ENCODE measurements at places on chromosomes 13 and 19.

DNA sequence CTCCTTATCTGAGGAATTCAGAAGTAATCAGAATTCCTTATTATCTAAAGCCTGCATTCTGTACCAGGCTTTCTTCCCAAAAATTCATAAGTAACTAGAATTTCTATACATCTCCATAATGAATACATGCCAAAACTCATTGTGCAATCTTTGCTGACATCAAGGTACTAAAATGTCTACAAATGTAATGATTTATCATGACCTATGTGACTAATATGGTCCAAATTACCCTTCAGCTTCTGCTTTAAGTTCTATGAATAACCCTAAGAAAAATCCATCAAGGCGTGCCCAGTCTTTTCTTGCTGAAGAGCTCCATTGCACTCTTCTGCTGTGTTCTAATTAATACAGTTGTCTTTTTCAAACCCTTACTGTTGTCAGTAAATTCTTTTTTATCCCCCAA, 58.5 kb upstream of the SLITRK1 start:
- H3K27ac ChIP-seq = no peak overlapping the region
- no peaks in the 10 kb centered on the region for H3K36me3 ChIP-seq
- no peaks in the 10 kb centered on the region for H3K4me1 ChIP-seq
- no peak for DNase-seq
- H3K27me3 ChIP-seq = no peaks in the 10 kb centered on the region
- no peak overlapping the region for H3K4me3 ChIP-seq

GRCh38 chr13:91181892-91182291, 165.6 kb upstream of the MIR17HG start:
- no peaks in the 10 kb centered on the region for H3K27me3 ChIP-seq
- no peak for DNase-seq
- H3K36me3 ChIP-seq = peaks cover 2% of the 10 kb centered on the region
- H3K27ac ChIP-seq = peak overlapping the region; percentile 49

GRCh38 chr13:98675066-98675465, 77.4 kb downstream of the SLC15A1 start:
- no peak overlapping the region for H3K4me3 ChIP-seq
- no peaks in the 10 kb centered on the region for H3K4me1 ChIP-seq
- DNase-seq = no peak
- no peaks in the 10 kb centered on the region for H3K27me3 ChIP-seq
- no peaks in the 10 kb centered on the region for H3K36me3 ChIP-seq

- no peak for DNase-seq
- H3K36me3 ChIP-seq = peaks cover 21% of the 10 kb centered on the region
- H3K4me1 ChIP-seq = peaks cover 8% of the 10 kb centered on the region
- H3K27me3 ChIP-seq = no peaks in the 10 kb centered on the region
- peak overlapping the region; percentile 33 for H3K27ac ChIP-seq
Measured at GRCh38 chr19:49774969-49775368, 8.2 kb downstream of the AP2A1 start.

DNA sequence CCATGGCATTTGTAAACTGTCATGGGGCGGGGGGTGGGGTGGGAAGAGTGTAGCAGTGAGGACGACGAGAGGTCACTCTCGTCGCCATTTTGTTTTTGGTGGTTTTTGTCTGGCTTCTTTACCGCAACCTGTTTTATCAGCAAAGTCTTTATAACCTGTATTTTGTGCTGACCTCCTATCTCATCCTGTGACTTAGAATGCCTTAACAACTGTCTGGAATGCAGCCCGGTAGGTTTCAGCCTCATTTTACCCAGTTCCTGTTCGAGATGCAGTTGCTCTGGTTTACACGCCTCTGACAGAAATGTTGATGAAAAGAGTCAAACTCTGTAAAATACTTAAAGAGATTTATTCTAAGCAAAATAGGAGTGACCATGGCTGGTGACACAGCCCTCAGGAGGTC, 852.0 kb downstream of the DACH1 start:
- no peaks in the 10 kb centered on the region for H3K27me3 ChIP-seq
- peak overlapping the region; percentile 99 for H3K27ac ChIP-seq
- H3K4me3 ChIP-seq = no peak overlapping the region
- H3K36me3 ChIP-seq = no peaks in the 10 kb centered on the region
- peak; percentile 72 for DNase-seq

DNA sequence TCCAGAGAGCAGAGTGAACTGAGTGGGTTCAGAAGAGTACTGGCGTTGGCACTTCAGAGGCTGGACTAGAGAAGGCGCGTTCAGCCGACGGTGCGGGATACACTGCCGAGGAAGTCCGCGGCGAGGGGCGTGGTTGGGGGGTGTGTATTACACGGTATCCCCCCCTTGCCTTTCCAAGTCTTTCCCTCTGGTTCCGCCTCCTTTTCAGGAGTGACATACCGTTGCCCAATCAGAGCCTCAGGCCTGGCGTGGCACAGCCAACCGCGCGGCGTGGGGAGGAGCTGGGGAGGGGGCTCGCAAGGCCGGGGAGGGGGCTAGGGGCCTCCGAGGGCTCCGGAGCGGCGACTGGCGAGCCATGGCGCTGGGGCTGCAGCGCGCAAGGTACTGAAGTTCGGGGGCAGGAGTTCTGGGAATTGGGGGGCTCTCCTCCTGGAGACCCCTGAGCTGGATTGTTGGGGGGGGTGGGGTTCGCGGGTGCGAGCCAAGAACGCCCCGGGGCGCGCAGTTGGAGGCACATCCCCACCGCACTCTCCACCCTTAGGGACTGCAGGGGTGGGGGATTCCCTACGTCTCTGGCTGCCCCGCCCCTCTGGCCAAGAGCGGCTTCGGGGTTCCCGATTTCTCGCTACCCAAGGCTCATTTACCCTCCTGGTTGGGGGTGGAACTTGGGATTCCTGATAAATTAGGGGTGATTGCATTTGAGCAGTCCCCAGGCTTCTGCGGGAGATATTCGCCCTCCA, at the start of gene HIF3A:
Gene HIF3A (plus strand): TSS at position 321 of the 740 bp plus-strand sequence. CDS start 35 bp downstream, at position 356.
- peak within 1 kb of the TSS; percentile 73 for H3K4me3 ChIP-seq

DNA sequence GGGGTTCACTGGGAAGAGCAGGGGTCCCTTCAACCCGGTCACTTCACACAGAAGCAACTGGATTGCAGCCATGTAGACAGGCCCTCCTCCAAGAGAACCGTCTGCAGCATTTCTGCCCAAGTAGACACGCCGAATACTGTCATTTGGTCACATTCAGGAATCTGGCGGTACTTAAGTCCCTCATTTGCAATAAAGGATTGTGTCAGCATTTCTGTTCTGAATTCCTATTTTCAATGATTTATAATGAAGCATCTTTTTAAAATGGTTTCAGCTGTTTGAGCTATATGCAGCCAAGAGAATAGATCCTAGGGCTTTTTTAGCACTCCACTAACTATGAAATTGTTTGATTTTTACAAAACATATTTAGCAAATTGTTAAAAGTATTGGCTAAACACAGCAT, 143.5 kb upstream of the SOX1 start:
- no peak for DNase-seq
- no peaks in the 10 kb centered on the region for H3K27me3 ChIP-seq
- no peak overlapping the region for H3K27ac ChIP-seq
- H3K36me3 ChIP-seq = no peaks in the 10 kb centered on the region

DNA sequence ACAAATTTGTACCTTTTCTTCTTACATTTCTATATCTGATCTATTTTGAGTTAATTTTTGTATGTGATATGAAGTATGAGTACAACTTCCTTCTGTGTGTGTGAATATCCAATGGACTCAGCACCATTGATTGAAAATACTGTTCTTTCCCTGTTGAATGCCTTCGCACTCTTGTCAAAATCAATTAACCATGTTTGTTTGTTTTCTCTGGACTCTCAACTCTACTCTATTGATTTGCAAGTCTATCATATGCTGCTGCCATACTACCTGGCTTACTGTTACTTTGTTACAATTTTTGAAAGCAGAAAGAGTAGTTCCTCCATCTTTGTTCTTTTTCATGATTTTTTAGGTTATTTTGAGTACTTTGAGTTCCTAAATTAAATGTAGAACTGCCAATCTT, 1437.4 kb upstream of the SPRY2 start:
- no peaks in the 10 kb centered on the region for H3K27me3 ChIP-seq
- H3K36me3 ChIP-seq = no peaks in the 10 kb centered on the region
- H3K27ac ChIP-seq = no peak overlapping the region
- H3K4me1 ChIP-seq = no peaks in the 10 kb centered on the region
- no peak for DNase-seq

DNA sequence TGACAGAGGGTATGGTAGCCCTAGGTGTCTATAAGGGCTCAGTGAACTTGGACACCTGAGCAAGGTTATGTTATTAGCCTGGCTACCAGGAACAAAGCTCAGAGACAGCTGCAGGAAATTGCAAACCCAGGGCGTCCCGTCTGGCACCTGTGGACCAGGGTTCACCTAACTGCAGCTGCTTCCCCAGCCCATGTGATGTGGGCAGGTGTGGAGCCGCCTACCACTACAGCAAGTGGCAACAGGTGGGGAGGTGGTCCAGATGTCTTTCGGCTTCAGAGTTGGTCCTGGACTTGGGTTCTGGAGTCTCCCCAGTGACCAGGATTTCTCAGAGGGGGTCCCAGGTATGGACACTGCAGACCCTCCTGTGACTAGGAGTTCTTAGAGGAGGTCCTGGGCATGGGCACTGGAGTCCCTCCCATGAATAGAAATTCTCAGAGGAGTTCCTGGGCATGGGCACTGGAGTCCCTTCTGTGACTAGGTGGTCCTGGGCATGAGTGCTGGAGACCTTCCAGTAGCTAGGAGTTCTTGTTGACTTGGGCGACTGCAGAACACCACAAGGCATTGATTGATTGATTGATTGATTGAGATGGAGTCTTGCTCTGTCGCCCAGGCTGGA, 25.2 kb downstream of the ACTL9 start:
- H3K27me3 ChIP-seq = no peaks in the 10 kb centered on the region
- H3K4me1 ChIP-seq = no peaks in the 10 kb centered on the region

DNA sequence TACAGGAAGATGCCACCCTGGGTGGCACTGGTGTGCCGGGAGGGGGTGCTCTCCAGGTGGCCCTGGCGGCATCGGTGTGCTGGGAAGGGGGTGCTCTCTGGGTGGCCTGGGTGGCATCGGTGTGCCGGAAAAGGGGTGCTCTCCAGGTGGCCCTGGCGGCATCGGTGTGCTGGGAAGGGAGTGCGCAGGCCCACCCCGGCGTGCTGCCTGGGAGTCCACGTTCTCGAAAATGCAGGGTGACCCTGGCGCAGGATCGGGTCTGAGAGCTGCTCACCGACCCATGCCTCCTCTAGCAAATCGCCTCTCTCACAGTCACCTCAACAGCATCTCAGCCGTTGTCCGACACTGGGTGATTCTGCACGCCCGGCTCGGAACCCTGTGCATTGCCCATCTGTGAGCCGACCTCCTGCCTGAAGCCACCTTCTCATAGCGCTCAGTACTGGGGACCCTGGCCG, 36.4 kb downstream of the RASA3 start:
- H3K27ac ChIP-seq = no peak overlapping the region
- no peak overlapping the region for H3K4me3 ChIP-seq
- no peaks in the 10 kb centered on the region for H3K27me3 ChIP-seq
- no peaks in the 10 kb centered on the region for H3K36me3 ChIP-seq

DNA sequence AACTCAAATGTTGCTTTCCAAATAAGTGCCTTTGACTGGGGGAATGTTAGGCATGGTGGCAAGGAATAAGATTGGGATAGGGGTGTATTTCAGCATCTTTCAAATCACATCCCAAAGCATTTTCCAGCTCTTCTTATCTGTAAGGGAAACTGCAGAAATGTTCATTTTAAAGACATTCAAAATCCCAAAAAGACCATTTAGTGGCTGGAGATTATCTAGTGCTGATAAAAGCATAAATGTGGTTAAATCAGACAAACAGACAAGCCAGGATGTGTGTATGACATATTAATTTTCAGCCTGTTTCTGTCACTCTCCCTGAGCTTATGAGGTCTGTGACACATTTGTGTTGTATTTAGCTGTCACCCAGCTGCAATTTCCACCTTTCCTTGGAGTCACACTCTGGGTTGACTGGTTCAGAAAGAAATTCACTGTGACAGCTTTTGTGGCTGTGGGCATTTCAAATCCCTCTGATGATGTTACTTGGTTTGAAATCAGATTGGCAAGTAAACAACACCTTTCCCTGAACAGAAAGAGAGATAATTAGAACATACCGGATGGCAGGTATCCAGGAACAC, 69.7 kb upstream of the SIAH3 start:
- no peaks in the 10 kb centered on the region for H3K27me3 ChIP-seq
- no peak for DNase-seq
- H3K36me3 ChIP-seq = no peaks in the 10 kb centered on the region
- H3K4me1 ChIP-seq = no peaks in the 10 kb centered on the region
- H3K4me3 ChIP-seq = no peak overlapping the region

DNA sequence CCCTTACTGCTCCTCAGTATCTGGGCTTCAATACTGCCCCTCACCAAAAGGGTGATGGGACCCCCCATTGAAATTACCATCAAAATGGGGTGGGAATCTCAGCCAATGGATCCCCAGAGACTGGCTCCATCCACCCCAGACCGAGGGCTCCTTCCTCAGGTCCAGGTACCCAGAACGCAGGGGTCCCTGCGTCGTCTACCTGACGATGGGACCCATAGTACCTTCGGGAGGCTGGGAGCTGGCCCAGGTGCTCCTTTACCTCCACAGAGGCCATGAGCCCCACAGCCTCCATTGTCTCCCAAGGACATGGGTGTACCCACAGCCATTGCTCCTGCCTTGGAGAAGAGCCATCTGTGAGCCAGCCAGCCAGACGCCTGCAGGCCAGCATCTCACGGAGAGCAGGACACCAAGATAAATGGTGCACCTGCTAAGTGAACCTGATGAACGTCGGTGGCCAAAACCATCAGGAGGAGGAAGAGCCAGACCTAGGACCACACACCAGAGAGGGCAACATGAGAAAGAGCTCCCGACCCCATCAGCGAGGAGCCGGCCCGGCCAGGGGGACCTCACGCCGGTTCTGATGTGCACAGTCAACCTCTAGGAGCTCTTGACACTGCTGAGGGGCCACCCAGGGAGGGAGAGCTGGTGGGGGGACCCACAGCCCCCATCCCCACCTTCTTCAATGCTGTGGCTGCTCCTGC, 156.8 kb upstream of the SOX1 start:
- peaks cover 5% of the 10 kb centered on the region for H3K4me1 ChIP-seq
- no peak for DNase-seq
- H3K4me3 ChIP-seq = no peak overlapping the region
- no peak overlapping the region for H3K27ac ChIP-seq
- no peaks in the 10 kb centered on the region for H3K36me3 ChIP-seq

DNA sequence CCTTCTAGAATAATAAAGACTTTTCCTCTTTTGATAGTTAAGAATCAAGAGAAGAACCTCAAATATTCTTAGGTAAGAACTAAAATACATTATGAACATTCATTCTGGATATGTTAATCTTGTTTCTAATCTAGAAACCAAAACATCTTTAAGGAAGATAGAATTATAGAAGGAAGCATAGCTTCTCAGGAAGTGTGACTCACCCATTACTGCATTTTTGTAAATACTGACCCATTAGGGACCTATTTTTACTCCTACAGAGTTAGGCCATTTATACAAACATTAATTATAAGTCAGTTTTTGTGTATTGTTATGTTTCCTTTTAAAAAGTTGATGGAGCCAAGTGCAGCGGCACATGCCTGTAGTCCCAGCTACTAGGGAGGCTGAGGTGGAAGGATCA, 147.1 kb downstream of the NUFIP1 start:
- no peaks in the 10 kb centered on the region for H3K36me3 ChIP-seq
- H3K4me1 ChIP-seq = no peaks in the 10 kb centered on the region
- H3K27me3 ChIP-seq = no peaks in the 10 kb centered on the region
- H3K27ac ChIP-seq = no peak overlapping the region
- DNase-seq = no peak

Data from trophoblast cell (in vitro differentiated cells and primary cell).